Astrocyte (in vitro differentiated cells and primary cell): ENCODE measurements at places on chromosomes 2 and 18. TPM values are rescaled to one million over a fixed set of nuclear protein-coding genes. Genes with fewer than 3 reads are reported as not detected.
A peak's percentile ranks its signal among the peaks of the same experiment; 100 is the strongest.

GRCh38 chr2:235126768-235127167 lies 175.0 kb downstream of the SH3BP4 start:
- H3K36me3 ChIP-seq = no peaks in the 10 kb centered on the region
- H3K4me1 ChIP-seq = no peaks in the 10 kb centered on the region
- no peak for DNase-seq
- peaks cover under 1% of the 10 kb centered on the region for H3K27me3 ChIP-seq
- no peak overlapping the region for H3K4me3 ChIP-seq

- no peak overlapping the region for H3K4me3 ChIP-seq
- H3K27me3 ChIP-seq = no peaks in the 10 kb centered on the region
- no peak overlapping the region for H3K27ac ChIP-seq
Observed at GRCh38 chr2:134773759-134774742, 55.3 kb upstream of the TMEM163 start.

- peaks cover 12% of the 10 kb centered on the region for H3K27me3 ChIP-seq
- H3K36me3 ChIP-seq = no peaks in the 10 kb centered on the region
- no peaks in the 10 kb centered on the region for H3K4me1 ChIP-seq
- no peak overlapping the region for H3K27ac ChIP-seq
Observed at GRCh38 chr2:232374356-232374755, 4.2 kb upstream of the ALPP start.

DNA sequence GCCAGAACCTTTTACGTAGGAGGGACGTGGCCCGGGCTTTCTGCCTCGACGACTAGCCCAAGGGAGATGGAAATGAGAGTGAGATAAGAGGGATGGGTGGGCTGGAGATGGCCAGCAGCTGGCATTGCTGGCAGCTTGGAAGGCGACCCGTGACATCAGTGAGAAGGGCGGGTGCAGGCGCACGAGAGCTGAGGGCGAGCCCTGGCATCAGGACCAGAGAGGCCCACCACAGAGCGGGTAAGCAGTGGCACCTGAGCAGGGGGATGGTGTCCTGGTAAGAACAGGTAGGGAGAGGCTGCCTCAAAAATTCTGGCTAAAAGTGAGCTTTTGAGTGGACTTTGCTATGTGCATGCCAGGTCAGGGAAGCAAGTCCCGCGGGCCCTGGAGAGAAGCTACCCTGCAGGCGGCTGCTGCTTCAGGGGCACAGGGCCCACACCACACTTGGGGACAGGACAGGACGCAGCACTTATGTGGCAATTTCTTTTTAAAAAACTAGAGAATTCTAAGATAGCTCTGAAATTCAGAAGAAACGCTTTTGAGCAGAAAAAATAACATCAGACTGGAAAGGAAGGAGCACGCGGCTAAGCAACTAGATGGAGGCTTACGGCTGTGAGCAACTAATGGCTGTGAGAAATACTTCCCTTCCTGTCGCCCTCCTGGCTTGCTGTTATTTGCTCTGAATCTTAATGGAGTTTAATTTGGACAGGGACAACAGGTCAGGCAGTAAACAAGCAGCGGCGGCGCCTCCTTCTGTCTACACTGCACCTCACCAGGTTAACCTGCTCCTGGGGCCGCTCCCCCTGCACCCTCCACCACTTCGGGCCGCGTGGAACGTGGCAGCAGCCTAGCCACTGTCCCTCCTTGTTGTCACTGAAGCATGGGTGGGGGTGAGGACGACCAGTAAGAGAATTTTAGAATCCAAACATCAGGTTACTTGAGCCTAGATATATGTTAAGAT lies 20.5 kb downstream of the THAP4 start:
- H3K4me1 ChIP-seq = peaks cover 8% of the 10 kb centered on the region
- no peaks in the 10 kb centered on the region for H3K36me3 ChIP-seq
- DNase-seq = no peak
- H3K27ac ChIP-seq = no peak overlapping the region

DNA sequence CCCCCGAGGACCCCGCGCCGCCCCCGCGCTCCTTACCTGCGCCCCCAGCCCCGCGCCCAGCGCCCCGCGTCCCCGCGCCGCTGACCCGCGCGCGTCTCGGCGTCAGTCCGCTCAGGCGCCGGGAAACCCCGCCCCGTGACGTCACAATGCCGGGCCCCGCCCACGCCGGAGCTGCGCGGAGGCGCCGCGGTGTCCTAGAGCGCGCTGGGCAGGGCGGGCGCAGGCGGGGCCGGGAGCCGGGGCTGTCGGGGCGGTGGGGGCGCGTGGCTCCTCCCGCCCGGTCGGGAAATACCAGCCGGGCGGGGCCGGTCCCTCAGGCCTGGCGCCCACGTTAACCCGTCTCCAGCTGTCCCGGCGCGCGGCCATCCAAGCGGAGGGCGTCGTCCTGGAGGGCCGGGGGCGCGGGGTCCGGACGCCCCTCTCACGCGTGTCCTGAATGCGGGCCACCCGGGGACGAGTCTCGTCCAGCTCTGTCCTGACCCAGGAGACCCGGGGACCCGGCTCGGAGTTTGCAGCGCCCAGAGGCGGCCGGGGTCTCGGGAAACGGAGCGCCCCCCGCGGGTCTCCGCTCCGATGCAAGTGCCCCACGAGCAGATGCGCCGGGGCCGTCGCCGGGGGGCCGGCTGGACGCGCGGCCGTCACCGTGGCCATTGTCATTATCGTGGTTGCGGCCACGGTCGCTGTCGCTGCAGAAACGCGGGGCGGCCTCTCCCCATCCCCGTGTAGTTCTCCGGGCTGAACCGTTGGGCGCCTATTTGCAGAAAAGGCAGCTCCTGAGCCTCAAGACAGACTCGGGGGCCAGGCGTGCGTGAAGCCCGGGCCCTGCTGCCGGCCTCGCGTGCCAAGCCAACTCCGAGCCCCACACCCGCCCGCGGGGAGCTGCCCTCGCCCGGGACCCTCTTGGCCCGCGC lies at the start of gene SLC66A2:
TSS of gene SLC66A2 (minus strand) at position 109 of the 911 bp plus-strand sequence. CDS start 727 bp downstream, outside the sequence.
- H3K4me3 ChIP-seq = peak within 1 kb of the TSS; percentile 67
- peak within 1 kb of the TSS; percentile 47 for H3K27ac ChIP-seq
- no peaks in the 10 kb centered on the region for H3K36me3 ChIP-seq

GRCh38 chr2:132941296-132942020 lies 271.5 kb upstream of the LYPD1 start:
- H3K27me3 ChIP-seq = no peaks in the 10 kb centered on the region
- no peak overlapping the region for H3K4me3 ChIP-seq
- H3K27ac ChIP-seq = no peak overlapping the region
- H3K36me3 ChIP-seq = no peaks in the 10 kb centered on the region
- no peak for DNase-seq

DNA sequence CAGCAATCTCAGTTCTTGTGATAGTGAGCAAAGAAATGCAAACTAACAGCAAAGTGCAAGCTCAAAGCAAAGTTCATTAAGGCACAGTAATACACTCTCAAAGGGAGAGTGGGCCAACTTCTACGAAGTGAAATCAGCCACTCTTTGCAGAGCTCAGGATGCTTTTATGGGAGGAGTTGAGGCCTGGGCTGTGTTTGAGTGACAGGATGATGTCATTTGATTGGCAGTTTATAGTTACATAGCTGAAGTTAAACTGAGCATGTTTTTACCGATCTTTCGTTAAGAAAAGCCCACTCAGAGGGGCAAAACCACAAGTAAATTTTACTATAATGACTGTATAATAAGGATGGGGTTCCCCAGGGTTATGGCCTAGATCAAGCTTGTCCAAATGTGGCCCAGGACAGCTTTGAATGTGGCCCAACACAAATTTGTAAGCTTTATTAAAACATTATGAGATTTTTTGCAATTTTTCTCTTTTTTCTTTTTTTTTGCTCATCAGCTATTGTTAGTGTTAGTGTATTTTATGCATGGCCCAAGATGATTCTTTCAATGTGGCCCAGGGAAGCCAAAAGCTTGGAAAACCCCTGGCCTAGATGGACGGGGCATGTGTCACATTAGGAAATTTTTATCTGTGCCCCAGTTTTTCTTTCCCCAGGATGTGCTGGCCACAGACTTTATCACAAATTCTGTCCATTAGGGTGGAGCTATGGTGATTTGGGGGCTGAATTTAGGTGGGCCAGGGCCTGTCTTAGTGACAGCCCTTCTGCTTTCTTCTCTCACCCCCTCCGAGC lies 8.3 kb upstream of the DNAH7 start:
- no peak overlapping the region for H3K27ac ChIP-seq
- H3K4me1 ChIP-seq = no peaks in the 10 kb centered on the region
- no peak for DNase-seq
- H3K4me3 ChIP-seq = no peak overlapping the region
- no peaks in the 10 kb centered on the region for H3K36me3 ChIP-seq

DNA sequence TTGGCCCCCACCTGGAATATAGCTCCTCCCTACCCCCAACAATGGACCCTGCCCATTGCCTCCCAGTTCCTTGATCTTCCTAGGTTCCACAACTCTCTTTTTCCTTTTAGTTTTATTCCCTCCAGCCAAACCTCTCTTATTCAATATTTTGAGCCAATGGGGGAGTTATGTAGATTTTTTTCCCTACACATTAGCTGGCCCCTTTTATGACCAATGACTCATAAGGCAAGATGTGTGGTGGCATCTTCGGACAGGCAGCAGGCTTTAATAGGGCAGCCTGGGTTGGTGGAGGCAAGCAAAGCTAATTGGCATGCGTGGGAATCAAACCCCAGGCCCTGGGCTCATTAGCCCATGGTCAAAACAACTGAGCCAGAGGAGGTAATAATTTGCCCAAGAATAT lies 9.2 kb downstream of the GRP start:
- H3K36me3 ChIP-seq = no peaks in the 10 kb centered on the region
- DNase-seq = no peak
- no peak overlapping the region for H3K4me3 ChIP-seq
- H3K27ac ChIP-seq = no peak overlapping the region

Gene KCNJ3
- total RNA-seq = not detected in 2 replicates

Gene SERPINB10
- total RNA-seq = not detected in 2 replicates
